ENCODE measurements at places on chromosomes 5 and 9. TPM values are rescaled to one million over a fixed set of nuclear protein-coding genes. Genes with fewer than 3 reads are reported as not detected.
A peak's percentile ranks its signal among the peaks of the same experiment; 100 is the strongest.

DNA sequence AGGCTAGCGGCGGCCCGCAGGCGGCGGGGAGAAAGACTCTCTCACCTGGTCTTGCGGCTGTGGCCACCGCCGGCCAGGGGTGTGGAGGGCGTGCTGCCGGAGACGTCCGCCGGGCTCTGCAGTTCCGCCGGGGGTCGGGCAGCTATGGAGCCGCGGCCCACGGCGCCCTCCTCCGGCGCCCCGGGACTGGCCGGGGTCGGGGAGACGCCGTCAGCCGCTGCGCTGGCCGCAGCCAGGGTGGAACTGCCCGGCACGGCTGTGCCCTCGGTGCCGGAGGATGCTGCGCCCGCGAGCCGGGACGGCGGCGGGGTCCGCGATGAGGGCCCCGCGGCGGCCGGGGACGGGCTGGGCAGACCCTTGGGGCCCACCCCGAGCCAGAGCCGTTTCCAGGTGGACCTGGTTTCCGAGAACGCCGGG lies 253 bp downstream of the SLC12A2 start:
- no peaks in the 10 kb centered on the region for H3K27me3 ChIP-seq
- DNase-seq: no peak
- peaks cover 5% of the 10 kb centered on the region for H3K36me3 ChIP-seq
- H3K27ac ChIP-seq: peak overlapping the region; percentile 89
- H3K4me3 ChIP-seq: peak overlapping the region; percentile 80
- peaks cover 17% of the 10 kb centered on the region for H3K4me1 ChIP-seq

DNA sequence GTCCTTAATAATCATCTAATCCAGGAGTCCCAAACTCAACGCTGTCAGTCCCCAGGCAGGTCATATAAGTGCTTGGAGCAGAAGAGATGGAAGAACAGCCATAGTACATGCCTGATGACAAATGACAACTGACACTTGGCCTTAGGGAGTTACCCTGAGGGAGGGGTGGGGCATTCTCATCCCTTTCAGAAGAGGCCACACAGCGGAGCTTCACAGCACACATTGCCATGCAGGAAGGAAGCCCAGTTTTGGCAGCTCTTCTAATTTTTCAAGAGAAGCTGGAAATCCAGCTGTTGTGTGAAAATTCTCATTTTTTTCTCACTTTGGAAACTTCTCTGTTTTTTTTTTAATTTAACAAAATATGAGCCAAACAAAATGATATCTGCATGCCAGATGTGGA lies 89.0 kb downstream of the ASTN2 start:
- H3K36me3 ChIP-seq: no peaks in the 10 kb centered on the region
- no peak overlapping the region for H3K4me3 ChIP-seq
- no peak for DNase-seq
- H3K27me3 ChIP-seq: no peaks in the 10 kb centered on the region
- no peak overlapping the region for H3K27ac ChIP-seq

- no peak for DNase-seq
- no peaks in the 10 kb centered on the region for H3K36me3 ChIP-seq
- H3K27me3 ChIP-seq: peaks cover 6% of the 10 kb centered on the region
- no peak overlapping the region for H3K4me3 ChIP-seq
- no peak overlapping the region for H3K27ac ChIP-seq
Observed at GRCh38 chr5:77292026-77292757, 81.7 kb downstream of the PDE8B start.

DNA sequence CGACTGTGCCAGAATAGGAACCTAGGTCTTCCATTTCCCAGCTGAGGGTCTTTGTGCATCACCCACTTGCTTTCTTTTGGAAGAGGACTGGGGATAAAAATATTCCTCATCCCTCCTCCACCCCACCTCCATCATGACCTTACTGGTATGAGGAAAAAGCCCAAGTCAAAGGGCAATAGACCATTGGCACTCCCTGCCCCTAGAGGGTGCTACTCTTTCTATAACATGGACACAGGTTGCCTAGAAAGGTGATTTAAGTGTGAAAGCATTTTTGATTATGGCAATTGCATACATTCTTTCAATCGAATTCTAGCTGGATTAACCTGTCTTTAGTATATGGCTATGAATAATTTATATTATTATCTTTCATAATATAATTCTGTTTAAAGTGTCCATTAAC lies 22.8 kb upstream of the ZNF618 start:
- H3K36me3 ChIP-seq: no peaks in the 10 kb centered on the region
- H3K27ac ChIP-seq: no peak overlapping the region
- peaks cover 10% of the 10 kb centered on the region for H3K27me3 ChIP-seq
- no peaks in the 10 kb centered on the region for H3K4me1 ChIP-seq
- no peak overlapping the region for H3K4me3 ChIP-seq

DNA sequence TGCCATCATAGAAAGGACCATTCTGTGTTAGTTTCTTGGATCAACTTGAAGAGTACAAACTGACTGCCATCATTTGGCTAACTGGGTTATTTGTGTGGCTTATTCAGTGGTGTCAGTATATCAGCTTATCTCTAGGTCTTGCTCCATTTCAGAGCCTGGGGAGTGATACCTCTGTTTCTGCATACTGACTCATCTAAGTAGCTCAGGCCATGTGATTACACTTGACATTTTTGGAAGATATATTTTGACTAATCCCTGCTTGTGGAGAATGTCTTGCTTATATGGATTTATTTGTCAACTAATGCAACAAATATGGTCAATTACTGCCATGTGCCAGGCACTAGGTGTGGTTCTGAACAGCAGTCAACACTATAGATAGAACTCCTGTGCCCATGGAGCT lies 311.7 kb downstream of the YTHDC2 start:
- no peaks in the 10 kb centered on the region for H3K36me3 ChIP-seq
- no peak for DNase-seq
- H3K4me3 ChIP-seq: no peak overlapping the region
- H3K4me1 ChIP-seq: no peaks in the 10 kb centered on the region
- no peak overlapping the region for H3K27ac ChIP-seq

The SLC35A4 gene
- 125 TPM for total RNA-seq

The LHX3 gene
- total RNA-seq: 0.09 TPM

The AK8 gene
- total RNA-seq: not detected

GRCh38 chr5:158995694-158996173 lies 104.0 kb downstream of the EBF1 start:
- no peaks in the 10 kb centered on the region for H3K27me3 ChIP-seq
- no peaks in the 10 kb centered on the region for H3K4me1 ChIP-seq
- no peak for DNase-seq

The SLCO4C1 gene
- 0.16 TPM for total RNA-seq

- no peak overlapping the region for H3K4me3 ChIP-seq
- DNase-seq: no peak
- H3K27me3 ChIP-seq: no peaks in the 10 kb centered on the region
- H3K27ac ChIP-seq: no peak overlapping the region
- peaks cover 8% of the 10 kb centered on the region for H3K36me3 ChIP-seq
- no peaks in the 10 kb centered on the region for H3K4me1 ChIP-seq
Observed at GRCh38 chr5:54173251-54173650, 137.1 kb downstream of the ARL15 start.

DNA sequence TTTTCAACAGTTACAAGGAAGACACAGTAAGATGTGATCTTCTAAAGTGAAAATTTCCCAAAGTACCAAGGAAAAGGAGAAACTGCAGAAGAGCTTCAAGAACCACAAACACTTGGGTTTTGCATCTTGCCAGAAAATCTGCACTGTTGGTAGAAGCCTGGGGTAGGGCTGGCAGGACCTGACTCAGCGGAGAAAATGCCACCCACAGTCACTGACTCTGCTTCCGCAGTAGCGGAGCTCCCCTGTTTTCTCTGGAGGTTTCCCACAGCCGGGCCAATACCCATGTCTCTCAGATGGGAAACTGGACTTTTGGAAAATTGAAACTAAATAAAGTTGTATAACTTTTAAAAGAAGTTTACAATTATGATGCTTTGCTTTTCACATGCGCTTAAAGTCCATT lies 104.2 kb downstream of the MEF2C start:
- H3K27me3 ChIP-seq: no peaks in the 10 kb centered on the region
- peaks cover 3% of the 10 kb centered on the region for H3K36me3 ChIP-seq
- H3K27ac ChIP-seq: no peak overlapping the region
- no peak overlapping the region for H3K4me3 ChIP-seq
- no peak for DNase-seq
- H3K4me1 ChIP-seq: no peaks in the 10 kb centered on the region

DNA sequence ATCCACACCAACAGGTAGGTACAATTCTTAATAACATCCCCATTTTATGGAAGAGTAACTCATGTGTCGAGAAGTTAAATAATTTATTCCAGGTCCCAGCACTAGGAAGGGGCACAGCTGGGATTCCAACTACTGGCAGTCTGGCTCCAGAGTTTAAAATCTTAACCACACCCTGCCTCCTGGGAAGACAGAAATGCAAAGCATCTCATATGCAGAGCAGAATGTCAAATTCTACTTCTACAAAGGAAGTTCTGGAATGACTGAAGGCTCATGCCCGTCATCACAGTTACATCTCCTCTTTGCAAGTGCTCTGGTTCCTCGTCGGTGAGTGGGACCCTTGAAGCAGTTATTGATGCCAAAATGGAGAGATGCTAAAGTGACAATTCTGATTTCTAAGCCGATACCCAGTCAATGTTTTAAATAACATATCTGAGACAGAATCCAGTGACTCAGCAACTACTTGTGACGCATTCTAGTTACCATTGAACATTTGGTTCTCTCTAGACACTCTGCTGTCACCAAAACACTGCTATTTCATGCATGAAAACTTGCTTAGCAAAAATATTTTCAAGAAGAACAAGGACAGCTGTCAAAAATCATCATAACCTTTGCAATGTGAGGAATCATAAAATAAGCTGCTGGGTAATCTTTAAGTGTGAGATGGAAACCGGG lies 412.7 kb downstream of the CTNND2 start:
- H3K36me3 ChIP-seq: no peaks in the 10 kb centered on the region
- no peak overlapping the region for H3K27ac ChIP-seq
- no peaks in the 10 kb centered on the region for H3K4me1 ChIP-seq
- H3K4me3 ChIP-seq: no peak overlapping the region
- DNase-seq: no peak

DNA sequence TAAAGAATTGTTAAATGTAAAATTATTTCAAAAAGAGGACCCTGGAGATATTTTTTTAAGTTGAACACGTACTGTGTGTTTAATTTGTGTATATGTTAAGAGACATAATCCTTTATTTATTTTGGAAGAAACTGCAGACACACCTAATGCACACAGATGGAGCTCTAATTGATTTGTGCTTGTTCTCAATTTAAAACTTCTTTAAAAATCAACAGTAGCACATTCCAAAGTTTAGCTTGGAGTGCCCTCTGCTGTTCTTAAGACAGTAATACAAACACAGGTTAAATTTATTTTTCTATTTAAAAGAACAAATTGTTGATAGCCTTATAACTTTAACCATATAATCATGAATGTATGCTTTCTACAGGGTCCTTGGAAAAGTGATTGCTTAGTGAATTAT lies 277.6 kb upstream of the ADAMTS16 start:
- H3K4me3 ChIP-seq: no peak overlapping the region
- H3K36me3 ChIP-seq: no peaks in the 10 kb centered on the region
- H3K27me3 ChIP-seq: no peaks in the 10 kb centered on the region
- no peaks in the 10 kb centered on the region for H3K4me1 ChIP-seq
- peak; percentile 54 for DNase-seq
- no peak overlapping the region for H3K27ac ChIP-seq

The GCNT4 gene
- total RNA-seq: 0.02 TPM

The KDM3B gene
- total RNA-seq: 54.8 TPM

The GPBP1 gene
- 68.4 TPM for total RNA-seq

The SHOC1 gene
- not detected for total RNA-seq

- no peaks in the 10 kb centered on the region for H3K36me3 ChIP-seq
- H3K27me3 ChIP-seq: no peaks in the 10 kb centered on the region
- H3K27ac ChIP-seq: peak overlapping the region; percentile 64
- peak; percentile 98 for DNase-seq
- peaks cover 6% of the 10 kb centered on the region for H3K4me1 ChIP-seq
- H3K4me3 ChIP-seq: peak overlapping the region; percentile 40
Observed at GRCh38 chr9:133238272-133238850, 29.3 kb upstream of the OBP2B start.

- no peak for DNase-seq
- H3K27ac ChIP-seq: no peak overlapping the region
- H3K4me1 ChIP-seq: no peaks in the 10 kb centered on the region
- no peak overlapping the region for H3K4me3 ChIP-seq
- H3K36me3 ChIP-seq: no peaks in the 10 kb centered on the region
Observed at GRCh38 chr9:134708672-134709038, 67.1 kb downstream of the COL5A1 start.

DNA sequence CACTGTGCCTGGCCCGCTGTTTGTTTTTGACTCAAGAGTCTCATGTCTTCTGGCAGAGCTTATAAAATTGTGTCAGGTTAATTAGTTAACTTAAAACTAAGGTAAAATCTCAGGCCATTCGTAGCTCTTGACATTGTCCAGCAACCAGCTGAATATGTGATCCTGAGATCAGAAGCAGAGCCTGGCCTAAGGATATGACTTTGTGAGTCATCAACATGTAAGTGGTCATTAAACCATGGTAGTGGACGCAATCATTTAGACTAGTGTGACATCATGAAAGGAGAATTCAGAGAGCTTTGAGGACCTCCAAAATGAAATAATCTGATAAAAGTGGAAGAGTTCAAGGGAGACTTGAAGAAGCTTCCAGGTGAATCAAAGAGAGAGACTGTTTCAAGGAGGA lies 23.3 kb downstream of the SPZ1 start:
- H3K27ac ChIP-seq: no peak overlapping the region
- H3K27me3 ChIP-seq: no peaks in the 10 kb centered on the region
- H3K4me3 ChIP-seq: no peak overlapping the region
- peaks cover 4% of the 10 kb centered on the region for H3K4me1 ChIP-seq
- no peak for DNase-seq

The ADAMTS6 gene
- total RNA-seq: 3.1 TPM

- no peaks in the 10 kb centered on the region for H3K27me3 ChIP-seq
- no peaks in the 10 kb centered on the region for H3K36me3 ChIP-seq
- no peak overlapping the region for H3K27ac ChIP-seq
- no peaks in the 10 kb centered on the region for H3K4me1 ChIP-seq
Observed at GRCh38 chr5:43889233-43889632, 286.3 kb downstream of the NNT start.

The ZNF367 gene
- 13.2 TPM for total RNA-seq

GRCh38 chr5:149485655-149486615 lies 65.3 kb downstream of the CSNK1A1 start:
- DNase-seq: peak; percentile 23
- H3K36me3 ChIP-seq: no peaks in the 10 kb centered on the region
- no peaks in the 10 kb centered on the region for H3K27me3 ChIP-seq
- H3K27ac ChIP-seq: peak overlapping the region; percentile 65

DNA sequence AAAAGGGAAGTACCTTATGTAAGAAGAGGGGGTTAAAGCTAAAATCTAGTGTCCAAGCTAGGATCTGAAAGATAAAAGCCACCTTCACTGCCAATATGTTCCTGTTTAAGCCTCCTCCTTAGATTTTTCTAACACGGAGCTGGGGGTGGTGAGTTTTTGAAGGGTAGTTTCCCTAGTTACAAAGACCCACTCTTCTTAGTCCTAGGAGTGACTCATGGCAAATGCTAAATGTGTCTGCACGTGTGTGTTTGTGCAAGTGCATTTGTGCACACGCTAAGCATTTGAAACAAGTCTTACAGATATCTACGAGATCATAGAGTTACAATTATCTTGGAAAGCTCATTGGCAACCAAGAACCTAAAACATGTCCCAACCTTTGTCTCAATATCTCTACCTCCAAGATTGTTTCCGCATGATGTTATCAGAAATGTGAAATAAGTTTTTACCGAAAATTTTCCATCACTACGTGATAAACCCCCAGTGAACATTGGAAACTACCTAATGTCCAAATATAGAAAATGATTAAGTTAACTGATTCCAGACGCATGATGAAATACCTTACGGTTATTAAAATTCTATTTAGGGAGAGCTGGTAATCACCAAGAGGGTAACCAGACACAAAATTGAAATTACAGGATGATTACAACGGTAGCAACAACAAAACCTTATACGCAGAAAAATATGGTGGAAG lies 78.0 kb upstream of the HRH2 start:
- no peaks in the 10 kb centered on the region for H3K36me3 ChIP-seq
- no peaks in the 10 kb centered on the region for H3K4me1 ChIP-seq
- H3K4me3 ChIP-seq: no peak overlapping the region
- H3K27me3 ChIP-seq: peaks cover 41% of the 10 kb centered on the region

All from K562 (cell line).